ENCODE measurements at places on chromosomes 16 and 17.

DNA sequence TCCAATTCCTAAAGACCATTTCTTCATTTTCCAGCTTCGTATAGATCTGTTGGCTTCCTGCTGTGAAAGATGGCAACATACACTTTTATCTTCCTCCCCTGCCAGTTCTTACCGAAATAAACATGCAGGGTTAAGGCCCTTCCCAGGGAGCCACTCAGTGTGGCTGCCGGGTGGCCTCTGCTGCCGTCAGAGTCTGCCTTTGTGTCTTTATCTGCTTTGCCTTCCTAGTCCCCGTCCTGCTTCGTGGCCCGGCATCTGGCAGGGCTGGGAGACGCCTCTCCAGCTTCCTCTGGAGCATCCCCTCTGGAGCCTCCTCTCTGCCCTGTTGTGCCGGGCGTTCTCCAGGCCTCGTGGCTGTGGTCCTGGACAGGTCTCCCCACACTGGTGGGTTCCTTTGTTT, 30.3 kb upstream of the CAPN15 start:
- no peak for DNase-seq

GRCh38 chr16:27365142-27366089, 36.6 kb upstream of the IL21R start:
- no peak for DNase-seq

DNA sequence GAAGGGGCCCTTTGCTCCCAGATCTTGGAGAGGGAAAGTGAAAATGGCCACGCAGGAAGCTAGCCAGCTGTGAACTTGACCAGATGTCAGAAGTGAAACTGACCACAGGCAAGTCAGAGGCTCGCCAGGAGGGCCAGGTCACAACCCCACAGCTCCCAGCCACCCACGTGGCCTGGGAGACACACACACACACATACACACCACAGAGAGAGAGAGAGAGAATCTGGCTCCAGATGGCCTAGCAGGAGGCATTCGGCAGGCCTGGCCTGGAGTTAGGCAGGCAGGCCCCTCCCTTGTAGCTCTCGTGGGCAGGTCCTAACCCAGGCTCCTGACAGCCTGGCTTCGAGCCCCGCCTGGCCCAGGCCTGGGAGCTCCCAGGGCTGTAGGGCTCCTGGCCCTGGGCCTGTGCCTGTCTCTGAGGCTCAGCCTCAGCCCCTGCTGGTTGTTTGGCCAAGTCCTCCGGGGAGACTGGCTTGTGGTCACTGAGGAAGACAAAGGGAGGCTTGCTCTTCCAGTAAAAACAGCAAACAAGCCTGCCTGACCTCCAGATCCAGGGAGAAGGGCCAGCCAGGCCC, 20.2 kb downstream of the NGFR start:
- DNase-seq = peak; percentile 89

- DNase-seq = no peak
These were observed 240.6 kb upstream of the ZFHX3 start for GRCh38 chr16:73288520-73288919.

GRCh38 chr16:71956486-71956885, 43.7 kb downstream of the PKD1L3 start:
- peak; percentile 40 for DNase-seq

DNA sequence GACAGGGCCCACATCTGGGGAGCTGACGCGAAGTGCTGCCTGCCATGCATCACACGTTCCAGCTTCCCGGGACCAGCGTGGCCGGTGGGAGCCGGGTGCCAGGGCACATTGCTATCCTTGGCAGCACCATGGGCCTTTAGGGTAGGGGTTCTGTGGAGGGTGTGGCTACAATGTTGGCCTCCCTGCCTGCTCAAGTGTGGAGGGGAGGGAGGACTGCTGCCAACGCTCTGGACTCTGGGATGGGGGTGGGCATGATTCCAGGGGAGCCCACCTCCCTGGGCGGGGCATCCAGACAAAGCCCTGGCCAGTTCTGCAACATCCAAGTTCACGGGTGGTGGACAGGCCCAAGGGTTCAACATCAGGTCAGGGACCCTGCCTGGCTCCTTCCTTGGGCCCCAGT, 13.9 kb downstream of the GRB7 start:
- no peak for DNase-seq

Data from suppressor macrophage treated with lipopolysaccharide for 1 hour (primary cell).